ENCODE measurements at places on chromosomes 2 and 18.

GRCh38 chr2:28025123-28025522 is 134.6 kb downstream of the BABAM2 start:
- no peak for DNase-seq

- DNase-seq = no peak
Observed at GRCh38 chr2:110740747-110741349, 8.5 kb downstream of the ACOXL start.

- DNase-seq = no peak
Observed at GRCh38 chr2:213238753-213239495, 45.3 kb upstream of the SPAG16 start.

- no peak for DNase-seq
Observed at GRCh38 chr2:160783474-160783873, 289.9 kb upstream of the RBMS1 start.

GRCh38 chr2:40510304-40510703 is 58.4 kb upstream of the SLC8A1 start:
- DNase-seq = no peak

GRCh38 chr2:36246320-36246990 is 109.1 kb upstream of the CRIM1 start:
- no peak for DNase-seq

DNA sequence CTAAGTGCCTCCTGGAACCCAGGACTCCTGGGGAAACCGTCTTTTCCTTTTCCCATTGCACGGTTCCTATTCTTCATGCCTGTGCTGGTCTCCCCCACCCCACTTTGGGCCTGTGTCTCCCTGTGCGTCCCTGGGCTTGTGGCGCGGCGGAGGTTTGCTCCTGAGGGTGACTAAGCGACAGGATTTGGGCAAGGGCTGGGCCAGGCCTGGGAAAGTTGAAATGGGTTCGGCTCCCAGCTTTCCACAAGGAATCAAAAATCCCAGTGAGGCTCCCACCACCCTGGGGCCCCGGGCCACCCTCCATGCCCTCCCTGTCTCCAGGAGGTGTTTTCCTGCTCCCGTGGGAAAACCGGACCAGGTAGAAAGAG is 197.6 kb downstream of the NDUFA10 start:
- DNase-seq = no peak

GRCh38 chr18:70165936-70166335 is 39.6 kb downstream of the RTTN start:
- no peak for DNase-seq

- no peak for DNase-seq
Observed at GRCh38 chr2:97931118-97931857, 64.5 kb downstream of the TMEM131 start.

DNA sequence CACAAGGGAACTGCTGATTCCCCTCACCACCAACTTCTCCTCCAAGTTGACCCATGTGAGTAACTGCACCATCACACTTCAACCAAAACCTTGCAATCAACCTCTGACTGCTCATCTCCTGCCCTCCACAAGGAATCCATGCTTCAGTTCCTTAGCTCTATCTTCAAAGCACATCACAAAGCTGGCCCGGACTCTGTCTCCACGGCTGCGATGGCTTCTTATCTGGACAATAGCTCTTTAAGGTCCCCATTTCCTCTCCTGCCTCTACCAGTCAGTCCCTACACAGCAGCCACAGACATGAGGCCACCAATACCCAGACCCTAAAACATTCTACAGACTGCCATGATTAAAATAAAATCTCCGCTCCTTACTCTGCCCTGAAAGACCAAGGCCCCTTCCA is 25.7 kb downstream of the MBOAT2 start:
- DNase-seq = no peak

DNA sequence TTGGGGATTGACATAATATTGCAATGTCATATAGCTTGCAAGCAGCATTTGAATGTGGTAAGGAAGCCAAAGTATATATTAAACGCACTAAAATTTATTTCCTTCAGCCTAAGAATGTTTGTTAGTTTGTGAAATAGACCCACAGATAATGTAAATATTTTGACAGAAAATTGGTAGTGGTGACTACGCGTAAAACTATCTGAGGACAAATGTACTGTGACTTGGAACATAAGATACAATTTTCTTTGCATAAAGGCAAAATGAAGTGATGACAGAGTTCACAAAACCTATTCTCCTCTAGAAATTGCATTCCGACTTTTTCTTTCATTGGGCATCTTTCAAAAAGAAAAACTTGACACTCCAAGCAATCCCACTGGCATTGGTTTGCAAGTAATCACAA is 411.1 kb upstream of the LRATD1 start:
- DNase-seq = no peak

GRCh38 chr18:48891721-48892120 is 59.0 kb downstream of the SMAD7 start:
- no peak for DNase-seq

DNA sequence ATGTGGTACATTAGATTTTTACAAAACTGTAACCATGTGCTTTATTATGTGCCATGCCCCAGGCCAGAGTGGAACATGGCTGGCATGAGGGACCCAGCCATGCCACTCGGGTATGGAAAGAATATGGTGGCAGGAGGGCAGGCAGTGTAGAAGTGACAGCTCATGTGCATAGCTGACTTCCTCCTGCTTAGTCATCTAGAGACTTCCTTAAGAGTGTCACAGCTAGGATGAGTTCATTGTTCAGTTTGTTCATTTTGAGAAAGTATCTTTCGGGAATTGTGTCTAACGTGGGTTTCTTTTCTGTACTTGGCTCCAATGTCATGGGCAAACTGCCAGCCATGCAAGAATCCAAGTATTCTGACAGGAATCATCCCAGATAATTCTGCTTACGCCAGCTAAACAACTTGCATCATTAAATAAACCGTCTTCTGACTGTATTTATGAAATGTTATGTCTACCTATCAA is 94.3 kb upstream of the ITGB6 start:
- peak; percentile 37 for DNase-seq

- no peak for DNase-seq
Observed at GRCh38 chr2:240585101-240585500, 1.4 kb upstream of the CAPN10 start.

- DNase-seq = no peak
Observed at GRCh38 chr2:129179199-129179598, 800.3 kb upstream of the RAB6C start.

DNA sequence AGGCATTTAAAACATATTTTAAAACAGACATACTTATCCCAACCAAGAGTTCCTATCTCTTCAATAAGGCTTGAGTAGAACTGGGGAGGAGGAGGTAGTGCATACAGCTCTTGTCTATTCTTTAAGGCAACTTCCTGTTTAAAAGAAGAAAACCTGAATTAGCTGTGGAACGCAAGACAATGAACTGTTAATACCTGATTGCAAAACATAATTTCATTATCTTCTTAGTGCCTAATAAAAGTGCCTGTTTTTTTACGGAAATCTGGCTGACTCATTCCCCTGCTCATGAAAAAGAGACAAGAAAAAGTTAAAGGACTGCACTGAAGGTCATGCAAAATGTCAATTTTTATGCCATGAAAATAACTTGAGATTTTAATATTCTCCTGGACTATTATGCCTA is 19.2 kb downstream of the FANCL start:
- DNase-seq = no peak

- no peak for DNase-seq
Observed at GRCh38 chr2:127636248-127637235, 9.4 kb upstream of the GPR17 start.

GRCh38 chr18:46344416-46345180 is 240.4 kb downstream of the HAUS1 start:
- no peak for DNase-seq

GRCh38 chr18:22694954-22695353 is 238.2 kb upstream of the RBBP8 start:
- DNase-seq = no peak
